ENCODE measurements at places on chromosomes 2 and 18.
A peak's percentile ranks its signal among the peaks of the same experiment; 100 is the strongest.

DNA sequence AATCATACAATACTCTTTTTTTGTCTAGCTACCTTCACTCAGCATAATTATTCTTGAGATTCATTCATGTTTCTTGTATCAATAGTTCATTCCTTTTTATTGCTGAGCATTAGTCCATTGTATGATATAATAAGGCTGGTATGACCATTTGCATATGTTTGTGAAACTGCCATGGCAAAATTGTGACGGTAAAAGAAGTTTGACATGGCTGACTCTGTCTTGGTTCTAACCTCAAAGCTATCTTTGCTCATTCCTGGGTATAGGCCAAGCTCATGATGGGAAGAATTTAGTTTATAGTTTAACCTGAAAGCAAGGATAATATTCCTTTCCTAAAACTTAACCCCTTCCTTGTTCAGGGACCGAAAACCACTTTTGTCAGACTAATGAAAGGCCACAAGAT lies 46.4 kb downstream of the COMMD1 start:
- DNase-seq, result no peak

DNA sequence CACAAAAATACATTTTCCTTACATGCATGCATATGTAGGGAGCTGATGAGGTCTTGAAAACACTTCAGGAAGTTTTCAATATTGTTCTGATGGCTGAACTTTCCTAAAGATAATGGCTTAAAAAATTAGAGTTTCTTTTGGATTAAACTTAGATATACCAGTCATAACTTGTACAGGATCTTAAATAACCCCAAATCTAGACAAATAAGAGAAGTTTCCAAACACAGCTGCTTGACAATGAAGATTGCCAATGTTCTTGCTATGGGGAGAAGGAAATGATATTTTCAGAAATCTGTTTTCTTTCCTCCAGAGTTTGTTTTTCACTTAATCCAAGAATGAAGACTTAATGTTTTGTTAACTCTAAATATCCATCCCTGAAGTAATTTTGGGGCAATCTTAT lies 54.6 kb upstream of the SPTBN1 start:
- DNase-seq, result no peak

GRCh38 chr2:67994716-67995115 lies 68.1 kb downstream of the C1D start:
- DNase-seq, result no peak

- DNase-seq, result no peak
These were observed 343.8 kb downstream of the PID1 start for GRCh38 chr2:228927028-228928010.

DNA sequence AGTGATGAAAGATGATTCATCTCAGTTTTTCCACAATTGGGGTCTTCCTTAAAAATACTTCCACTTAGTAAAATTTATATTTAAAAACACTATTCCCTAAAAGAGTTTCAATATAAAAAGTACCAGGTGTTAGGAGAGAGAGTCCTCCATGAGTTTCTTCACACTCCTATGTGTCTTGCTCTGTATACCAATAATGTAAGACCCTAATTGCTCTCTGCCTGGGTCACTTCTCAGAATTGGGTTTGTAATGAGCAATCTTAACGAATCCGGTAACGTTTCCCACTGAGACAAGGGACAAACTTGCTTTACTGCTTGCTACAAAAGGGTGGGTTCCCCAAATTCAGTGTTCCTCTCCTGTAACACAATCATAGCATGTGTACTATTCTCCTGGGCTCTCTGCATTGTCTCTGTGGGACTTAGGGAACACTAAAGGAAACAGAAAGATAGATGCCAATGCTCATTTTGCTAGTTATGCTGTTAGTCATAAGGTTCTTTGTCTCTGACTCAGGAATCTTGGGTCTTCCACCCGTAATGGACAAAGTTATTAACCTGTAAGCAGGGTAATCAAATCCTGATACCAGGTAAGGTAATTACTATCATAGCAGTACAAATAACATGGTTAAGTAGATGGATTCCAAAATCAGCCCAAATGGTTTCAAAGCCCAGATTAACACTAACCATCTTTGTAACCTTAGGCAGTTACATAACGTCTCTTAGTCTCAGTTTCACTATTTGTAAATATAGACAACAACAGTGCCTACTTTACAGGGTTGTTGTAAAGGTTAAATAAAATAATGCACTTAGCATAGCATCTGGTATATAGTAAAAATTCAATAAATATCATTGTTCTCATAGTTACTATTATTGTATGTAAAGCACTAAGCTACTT lies 46.3 kb downstream of the ITSN2 start:
- DNase-seq, result no peak

DNA sequence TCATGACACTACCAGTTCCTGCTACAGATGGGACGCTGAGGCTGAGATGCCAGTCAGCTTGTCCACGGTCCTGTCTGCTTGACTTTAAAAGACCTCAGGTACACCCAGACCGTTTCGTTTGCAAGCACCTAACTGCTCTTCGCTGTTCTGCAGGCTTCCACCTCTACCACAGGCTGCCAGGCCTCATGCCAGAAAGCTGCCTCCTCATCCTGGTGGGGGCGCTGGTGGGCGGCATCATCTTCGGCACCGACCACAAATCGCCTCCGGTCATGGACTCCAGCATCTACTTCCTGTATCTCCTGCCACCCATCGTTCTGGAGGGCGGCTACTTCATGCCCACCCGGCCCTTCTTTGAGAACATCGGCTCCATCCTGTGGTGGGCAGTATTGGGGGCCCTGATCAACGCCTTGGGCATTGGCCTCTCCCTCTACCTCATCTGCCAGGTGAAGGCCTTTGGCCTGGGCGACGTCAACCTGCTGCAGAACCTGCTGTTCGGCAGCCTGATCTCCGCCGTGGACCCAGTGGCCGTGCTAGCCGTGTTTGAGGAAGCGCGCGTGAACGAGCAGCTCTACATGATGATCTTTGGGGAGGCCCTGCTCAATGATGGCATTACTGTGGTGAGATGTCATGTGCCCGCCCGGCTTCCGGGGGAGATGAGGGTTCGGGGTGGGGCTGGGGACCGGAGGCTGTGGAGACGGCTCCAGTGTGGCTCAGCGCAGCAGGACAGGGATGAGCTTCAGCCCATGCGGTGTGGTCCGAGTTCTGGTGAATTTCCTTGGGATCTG lies 5.9 kb downstream of the SLC9A4 start:
- DNase-seq, result no peak

DNA sequence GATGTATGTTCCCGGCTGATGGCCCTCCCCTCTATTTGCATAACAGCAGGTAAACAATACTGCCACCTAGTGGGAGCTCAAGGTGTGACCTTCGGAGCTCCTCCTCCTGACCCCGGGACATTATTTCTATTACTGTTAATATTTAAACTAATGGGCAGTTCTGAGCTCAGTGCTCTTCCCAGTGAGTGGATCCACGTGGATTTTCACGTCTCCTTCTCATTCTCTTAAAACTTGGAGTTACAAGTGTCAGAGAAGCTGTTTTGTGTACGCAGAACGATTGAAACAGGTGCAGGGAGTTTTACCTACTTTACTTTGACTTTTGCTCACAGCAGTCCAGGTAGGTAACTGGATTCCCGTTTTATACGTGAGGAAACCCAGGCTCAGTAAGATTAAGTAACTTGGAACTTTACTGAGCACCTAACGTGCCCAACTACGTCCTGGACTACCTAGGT lies 127.3 kb downstream of the PRKCE start:
- DNase-seq, result peak; percentile 82

DNA sequence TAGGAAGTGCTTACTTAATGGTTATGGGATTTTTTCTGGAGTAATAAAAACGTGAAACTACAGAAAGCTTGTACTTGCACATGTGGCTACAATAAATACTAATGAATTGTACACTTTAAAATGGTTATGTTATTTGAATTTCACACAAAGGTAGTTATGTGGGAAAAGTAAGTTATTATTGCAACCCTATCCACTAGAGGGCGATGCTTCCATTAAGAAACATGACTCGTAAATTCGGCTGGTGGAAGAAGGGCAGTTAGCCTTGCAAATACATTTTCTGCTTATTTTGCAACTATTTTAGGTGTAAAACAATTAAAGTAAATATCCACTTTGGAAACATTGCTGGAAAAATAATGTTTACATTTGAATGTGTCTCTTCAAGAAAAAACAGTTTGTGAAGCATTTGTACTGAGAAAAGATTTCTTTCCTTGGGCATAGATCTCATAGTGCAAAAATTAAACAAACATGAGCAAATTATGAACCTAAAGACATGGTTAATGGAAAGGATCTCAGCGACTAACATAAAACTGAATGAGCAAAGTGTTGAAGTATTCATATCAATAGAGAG lies 68.1 kb upstream of the CSRNP3 start:
- DNase-seq, result peak; percentile 85

GRCh38 chr18:31064130-31064529 lies 21.6 kb upstream of the DSC3 start:
- DNase-seq, result no peak

DNA sequence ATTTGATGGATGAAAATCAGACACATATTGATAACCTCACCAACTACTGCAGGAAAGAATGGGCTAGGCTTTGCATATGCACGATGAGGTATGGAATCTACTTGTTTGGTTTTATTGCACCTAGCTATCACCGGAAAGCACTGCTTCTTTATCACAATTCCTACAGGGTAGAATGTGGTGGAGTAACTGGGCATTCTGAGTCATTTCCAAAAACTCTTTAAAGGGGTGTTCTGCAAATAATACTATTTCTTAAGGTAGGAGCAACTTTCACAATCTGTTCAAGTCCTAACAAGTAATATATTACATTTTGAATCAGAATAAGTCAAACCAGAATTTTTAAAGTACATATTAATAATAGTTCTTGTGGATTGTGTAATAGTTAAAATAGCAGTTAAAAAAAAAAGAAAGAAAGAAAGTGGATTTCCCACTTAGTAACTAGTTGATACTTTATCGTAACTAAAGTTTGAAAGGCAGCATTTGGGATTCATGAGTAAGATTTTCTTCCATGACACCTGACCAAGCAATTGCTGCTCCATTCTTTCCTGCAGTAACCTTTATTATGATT lies 40.5 kb downstream of the INO80C start:
- no peak for DNase-seq

DNA sequence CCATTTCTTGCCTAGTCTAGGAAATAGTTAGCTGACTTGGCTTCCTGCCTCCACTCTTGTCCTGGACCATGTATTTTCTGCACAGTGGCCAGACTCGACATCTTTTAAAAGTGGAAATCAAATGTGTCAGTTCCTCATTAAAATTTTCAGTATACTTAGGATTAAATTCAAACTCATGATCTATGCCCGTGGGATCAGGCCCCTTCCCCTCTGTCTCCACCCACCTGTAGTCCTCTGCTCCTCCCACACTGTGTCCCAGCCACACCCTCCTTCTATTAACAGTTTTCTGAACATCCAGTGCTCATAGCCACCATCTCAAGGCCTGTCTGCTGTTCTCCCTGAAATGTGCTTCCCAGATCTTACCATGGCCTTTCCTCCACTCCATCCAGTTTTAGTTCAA lies 13.3 kb downstream of the ARHGAP25 start:
- no peak for DNase-seq

DNA sequence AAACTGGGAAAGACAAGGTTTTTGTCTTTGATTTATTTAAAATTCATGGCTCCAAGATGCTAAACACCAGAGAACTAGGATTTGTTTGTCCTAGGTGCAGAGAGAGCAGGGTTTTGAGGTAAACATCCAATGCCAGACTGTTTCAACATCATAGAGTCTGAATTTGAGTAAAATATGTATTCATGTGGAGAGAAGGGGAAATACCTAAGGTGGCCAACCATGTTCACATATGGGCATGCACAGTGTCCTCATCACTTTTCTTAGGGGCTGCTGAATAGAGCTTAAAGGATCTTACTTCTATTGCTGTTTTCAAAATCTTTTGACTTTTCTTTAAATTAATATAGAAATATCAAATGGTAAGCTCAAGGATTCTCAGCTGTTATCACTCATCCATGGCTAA lies 287.0 kb upstream of the CCDC68 start:
- DNase-seq, result no peak

DNA sequence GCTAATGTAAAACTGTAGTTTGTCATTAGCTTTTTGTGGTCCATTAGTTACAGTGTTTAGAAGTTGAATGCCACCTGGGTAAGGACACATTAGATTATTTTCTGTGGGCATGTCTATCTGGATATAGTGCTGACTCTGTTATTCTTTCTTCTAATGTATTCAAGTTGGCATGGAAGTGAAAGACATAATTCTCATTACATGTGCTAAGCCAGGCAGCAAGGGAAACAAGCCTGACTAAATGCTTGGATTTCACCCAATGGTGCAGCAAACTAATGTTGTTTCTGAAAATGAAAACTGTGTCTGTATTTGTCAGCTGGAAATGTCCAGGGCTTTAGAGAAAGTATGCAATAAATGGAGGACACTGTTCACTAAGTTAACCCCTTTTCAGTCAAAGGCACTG lies 100.7 kb downstream of the NUP35 start:
- DNase-seq, result no peak

DNA sequence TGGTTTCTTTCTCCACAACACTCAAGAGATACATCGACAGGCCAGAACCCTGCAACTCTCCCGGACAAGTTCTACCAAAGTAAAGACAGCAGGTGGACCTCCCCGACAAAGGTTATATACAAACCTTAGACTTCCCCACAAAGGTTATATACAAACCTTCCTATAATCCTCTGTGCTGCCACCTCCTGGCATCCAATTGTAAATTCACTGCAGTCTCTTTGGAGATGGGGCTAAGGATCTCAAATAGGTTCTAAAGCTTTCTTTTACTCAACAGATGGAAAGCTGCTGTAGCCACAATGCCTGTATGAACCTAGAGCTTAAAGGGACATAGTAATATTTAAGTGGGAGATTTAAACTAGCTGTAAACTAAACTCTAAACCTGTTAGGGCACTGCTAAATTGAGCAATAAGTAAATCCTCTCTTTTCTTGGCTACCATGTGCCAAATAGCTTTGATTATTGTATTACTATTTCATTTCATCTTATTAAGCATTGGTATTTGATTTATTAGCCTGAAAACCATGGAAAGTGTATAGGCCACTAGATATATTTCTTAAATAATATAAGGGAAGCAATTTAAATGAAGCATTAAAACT lies 9.8 kb upstream of the MREG start:
- DNase-seq, result peak; percentile 71

DNA sequence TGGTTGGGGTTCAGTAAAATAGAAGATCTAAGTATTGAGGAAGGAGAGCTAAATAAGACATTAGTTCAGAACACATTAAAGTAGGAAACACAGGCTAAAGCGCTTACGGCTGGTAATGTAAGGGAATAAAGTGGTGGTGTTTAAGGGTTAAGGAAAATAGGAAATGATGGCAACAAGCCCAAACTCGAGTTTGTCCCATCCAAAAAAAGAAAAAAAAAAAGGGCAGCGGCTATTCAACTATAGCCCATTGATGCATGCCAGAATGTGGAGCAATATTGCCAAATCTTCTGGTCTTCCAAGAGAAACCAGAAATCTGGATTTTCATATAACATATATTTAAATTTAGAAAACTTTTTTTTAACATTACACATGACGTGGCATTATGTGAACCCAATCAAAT lies 161.0 kb downstream of the ARHGAP15 start:
- DNase-seq, result no peak

GRCh38 chr2:230128623-230129342 lies 60.1 kb upstream of the SLC16A14 start:
- DNase-seq, result peak; percentile 25
